ENCODE measurements at places on chromosomes 5 and 9. TPM values are rescaled to one million over a fixed set of nuclear protein-coding genes. Genes with fewer than 3 reads are reported as not detected.

Gene SPINK5
- total RNA-seq, result not detected

Gene CACNA1B
- 0.05 TPM for total RNA-seq

Gene PRUNE2
- 0.06 TPM for total RNA-seq

Gene FOXD4
- total RNA-seq, result 0.44 TPM

Gene CXCL14
- total RNA-seq, result 0.10 TPM
